ENCODE measurements at places on chromosomes 7 and 10.

DNA sequence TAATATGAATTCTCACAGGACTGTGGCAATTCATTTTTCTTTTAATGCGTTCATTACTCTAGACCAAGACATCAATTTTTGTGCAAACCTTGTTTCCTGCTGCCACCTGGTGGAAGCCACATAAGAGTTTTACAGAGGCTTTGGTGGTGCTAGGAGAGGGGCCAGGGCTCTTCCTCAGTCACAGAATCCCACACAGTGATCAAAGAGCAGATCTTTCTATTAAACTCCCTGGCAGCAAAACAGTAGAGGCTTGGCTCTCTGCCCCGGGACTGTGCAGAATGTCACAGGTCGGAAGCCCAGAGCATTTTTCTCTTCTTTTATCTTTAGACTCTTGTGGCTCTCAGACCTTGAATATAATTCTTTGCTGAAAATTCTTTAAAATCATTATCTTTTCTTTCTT is 506.4 kb upstream of the C7orf33 start:
- DNase-seq = peak; percentile 34

- no peak for DNase-seq
These were observed 320.4 kb downstream of the RNLS start for GRCh38 chr10:88262591-88263234.

DNA sequence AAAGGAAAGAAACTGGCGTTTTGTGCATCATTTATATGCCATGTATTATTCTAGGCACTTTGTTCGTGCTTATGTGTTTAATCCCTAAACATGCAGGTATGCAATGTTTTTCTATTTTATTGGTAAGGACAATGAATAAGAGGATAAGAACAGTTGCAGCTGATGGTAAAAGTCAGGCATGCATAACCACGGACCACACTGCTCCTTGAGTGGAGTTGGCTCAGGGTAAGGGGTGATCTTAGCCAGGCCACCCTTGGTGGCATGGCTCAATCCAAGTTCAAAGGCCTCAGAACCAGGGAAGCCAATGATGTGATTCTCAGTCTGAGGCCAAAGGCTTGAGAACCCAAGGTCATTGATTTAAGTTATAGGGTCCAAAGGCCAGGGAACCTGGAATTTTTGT is 1068.1 kb downstream of the NRG3 start:
- no peak for DNase-seq

DNA sequence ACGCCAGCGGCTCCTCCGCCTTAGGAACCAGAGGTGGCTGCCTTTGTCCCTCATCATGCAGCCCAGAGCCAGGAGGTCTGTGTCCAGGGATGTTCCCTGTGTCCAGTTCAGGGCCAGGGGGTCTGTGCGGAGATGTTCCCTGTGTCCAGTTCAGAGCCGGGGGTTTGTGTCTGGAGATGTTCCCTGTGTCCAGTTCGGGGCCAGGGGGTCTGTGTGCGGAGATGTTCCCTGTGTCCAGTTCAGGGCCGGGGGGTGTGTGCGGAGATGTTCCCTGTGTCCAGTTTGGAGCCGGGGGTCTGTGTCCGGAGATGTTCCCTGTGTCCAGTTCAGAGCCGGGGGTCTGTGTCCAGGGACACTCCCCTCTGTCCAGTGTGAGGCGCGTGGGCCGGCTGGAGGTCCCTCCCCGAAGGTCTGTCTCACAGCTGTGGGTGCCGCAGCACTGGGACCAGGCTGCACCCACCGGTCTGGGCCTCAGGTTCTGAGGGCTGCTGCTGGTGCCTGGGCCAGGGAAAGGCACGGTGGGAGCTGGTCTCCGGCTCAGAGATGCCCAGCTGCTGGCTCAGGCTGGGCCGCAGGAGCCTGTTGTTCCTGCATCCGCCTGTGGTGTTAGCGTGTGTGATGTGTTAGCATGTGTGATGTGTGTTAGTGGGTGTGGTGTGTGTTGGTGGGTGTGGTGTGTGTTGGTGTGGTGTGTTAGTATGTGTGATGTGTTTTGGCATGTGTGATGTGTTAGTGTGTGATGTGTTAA is 67.9 kb upstream of the CFAP46 start:
- DNase-seq = no peak

- no peak for DNase-seq
These were observed 110.3 kb downstream of the SEC23IP start for GRCh38 chr10:120002785-120003184.

- no peak for DNase-seq
These were observed 35.7 kb downstream of the P4HA1 start for GRCh38 chr10:73060738-73061635.

DNA sequence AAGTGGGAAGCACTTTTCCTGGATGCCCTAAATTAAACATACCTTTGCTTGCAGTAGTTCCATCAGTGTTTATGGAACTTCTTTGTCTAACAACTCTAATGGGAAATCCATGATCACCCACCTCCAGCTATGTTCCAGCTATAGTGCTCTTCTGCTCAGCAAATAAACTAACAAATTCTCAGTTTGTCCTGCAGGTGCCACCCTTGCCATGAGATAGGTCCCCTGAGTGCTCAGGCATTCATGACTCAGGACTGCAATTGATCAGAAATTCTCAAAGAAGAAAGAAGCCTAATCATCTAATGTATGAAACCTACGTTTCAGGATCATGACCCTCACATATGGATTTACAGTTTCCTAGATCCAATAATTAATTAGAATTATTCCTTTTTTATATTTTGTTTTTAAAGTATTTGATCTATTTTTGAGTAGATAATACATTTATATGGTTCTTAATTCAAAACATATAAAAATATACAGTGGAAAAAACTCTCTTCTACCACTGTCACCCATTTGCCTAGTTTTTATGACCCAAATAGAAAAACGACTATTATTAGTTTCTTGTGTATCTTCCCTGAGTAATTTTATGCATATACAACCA is 48.7 kb upstream of the DYNC1I1 start:
- no peak for DNase-seq

DNA sequence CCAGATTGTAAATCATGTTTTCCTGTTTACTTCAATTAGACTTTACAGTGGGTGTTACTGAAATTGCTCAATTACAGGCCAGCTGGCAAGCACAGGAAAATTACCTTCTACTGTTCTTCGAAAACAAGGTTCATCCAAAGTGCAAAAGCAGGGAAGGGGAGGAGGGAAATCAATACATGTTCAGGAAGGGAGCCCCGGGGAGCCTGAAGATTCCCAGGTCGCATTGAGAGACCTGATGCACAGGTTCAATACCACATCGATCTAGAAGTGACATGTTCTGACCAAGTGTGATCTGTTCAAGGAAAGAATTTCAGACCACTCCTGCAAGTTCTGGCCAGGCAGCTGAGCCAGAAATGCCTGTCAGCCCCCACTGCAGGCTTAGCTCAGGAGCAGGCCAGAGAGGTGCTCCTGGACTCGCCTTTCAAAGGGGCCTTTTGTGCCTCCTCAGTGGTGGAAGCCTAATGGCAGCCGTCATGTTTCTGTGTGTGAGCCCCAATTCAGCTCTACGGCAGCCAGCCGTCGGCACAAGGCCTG is 35.9 kb downstream of the FAM53B start:
- peak; percentile 63 for DNase-seq

DNA sequence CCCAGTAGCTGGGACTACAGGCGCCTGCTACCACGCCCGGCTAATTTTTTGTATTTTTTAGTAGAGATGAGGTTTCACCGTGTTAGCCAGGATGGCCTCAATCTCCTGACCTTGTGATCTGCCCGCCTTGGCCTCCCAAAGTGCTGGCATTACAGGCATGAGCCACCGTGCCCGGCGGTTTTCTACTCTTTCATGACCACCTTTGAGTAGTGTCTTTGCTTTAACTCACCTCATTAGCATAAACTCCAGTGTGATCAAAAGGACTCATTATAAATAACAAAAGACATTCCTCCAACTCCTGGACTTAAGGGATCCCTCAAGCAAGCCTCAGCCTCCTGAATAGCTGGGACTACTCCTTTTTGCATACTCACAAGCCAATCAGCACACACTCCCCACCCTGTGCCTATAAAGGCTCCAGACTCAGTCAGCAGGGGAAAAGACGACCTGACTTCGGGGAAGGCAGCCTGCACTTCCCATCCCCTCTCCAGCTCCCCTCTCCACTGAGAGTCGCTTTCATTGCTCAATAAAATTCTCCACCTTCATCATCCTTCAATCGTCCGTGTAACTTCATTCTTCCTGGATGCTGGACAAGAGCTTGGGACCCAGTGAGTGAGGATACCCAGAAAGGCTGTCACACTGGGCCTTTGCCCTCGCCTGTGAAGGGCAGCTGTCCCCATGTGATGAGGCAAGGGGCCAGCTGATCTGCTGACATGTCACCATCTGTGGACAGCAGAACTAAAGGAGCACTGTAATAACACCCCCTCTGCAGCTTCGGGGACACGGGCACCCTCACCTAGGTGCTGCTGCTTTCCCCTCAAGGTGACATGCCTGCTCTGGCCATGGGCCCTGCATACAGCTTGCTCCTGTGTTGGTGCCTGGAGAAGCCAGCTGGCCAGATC is 35.0 kb upstream of the EIF4H start:
- DNase-seq = no peak

- DNase-seq = no peak
These were observed 85.1 kb downstream of the SNX13 start for GRCh38 chr7:17855202-17855601.

- no peak for DNase-seq
These were observed 3.1 kb downstream of the VAX1 start for GRCh38 chr10:117135026-117135372.

DNA sequence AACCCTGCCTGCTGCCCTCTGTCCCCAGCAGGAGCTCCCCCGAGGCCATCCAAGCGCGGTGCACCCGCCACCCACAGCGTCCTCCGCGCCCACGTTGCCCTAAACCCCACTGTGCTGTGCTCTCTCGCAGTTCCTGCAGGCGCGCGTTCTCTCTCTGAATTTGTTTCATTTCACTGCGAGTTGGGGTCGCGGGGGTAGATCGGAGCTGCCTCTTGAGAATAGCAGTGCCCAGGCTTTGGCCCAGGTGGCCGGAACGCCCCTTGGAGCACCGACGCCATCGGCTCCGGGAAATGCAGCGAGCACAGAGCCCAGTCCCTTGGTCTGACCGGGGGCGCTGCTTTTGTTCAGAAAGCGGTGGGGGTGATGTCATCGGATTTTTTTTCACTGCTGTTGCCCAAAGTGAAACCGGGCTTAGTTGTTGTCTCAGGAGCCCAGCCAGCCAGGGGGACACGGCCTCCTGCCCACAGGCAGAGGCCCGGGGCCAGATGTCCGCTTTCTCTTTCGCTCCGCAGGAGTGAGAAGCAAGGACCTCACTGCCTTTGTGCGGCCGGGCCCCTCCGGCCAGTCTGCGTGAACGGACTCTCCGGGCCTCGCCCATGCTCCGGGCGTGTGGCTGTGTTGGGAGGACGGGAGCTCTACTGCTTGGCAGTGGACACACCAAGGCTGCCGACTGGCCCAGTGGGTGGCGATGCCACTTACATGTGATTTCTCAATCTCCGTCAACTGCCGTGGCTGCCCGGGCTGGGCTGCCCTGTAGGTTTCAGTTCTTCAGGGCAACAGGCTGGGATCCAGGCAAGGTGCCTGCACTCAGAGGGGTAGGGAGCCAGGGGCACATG is 43.1 kb downstream of the FOXK1 start:
- no peak for DNase-seq

- no peak for DNase-seq
These were observed 52.3 kb upstream of the TRIM24 start for GRCh38 chr7:138407792-138408191.

GRCh38 chr10:126904818-126905701 is at the start of gene DOCK1:
Gene DOCK1, plus strand, starts transcription at chr10:126905428. Its CDS starts 90 bp downstream, at chr10:126905518.
- no peak for DNase-seq

GRCh38 chr10:122551450-122551849 is 9.1 kb upstream of the DMBT1 start:
- DNase-seq = no peak

DNA sequence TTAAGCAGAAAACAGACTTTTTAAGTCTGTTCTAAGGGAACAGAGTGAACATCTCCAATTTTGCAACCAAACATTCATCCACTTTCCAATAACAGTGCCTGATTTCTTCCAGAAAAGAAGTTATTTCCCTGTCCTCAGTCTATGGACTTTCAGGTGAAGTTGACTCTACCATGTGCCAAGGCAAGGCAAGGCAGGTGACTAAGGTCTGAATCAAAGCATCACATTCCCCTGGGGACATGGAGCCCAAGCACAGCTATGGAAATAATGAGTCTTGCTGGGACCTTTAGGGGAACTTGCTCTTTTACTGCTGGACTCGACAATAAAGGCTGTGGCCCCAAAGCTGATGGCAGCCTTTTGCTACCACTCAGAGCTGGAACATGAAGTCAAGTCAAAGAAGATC is 182.2 kb downstream of the FGFR2 start:
- no peak for DNase-seq

DNA sequence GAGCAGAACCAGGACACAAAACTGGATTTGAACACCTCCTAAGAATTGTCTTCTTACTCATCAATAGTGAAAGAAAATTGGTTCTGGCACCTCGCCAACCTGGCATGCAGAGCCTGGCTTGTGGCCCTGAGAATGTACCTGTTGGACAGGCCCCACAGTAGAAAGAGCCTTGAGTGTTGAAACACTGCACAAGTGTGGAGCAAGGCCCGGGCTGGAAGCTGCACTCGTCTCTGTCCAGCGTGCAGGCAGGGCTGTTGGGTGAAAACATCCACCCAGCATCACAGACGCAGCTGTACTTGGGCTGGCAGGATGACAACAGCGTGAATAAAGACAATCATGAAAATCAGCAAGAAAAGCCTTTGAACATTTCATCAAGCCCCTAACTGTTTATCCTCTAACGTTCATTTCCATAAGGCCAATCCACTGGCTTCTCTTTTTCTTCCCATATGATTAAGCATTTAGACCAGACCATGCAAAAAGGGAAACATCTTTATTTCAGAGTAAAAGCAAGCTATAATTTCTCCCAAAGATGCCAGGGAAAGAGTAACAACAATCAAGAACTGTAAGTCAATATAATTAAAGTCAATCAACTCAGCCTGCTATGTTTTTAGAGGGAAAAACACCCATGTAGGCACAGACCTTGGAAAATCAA is 15.6 kb downstream of the CUBN start:
- no peak for DNase-seq

- DNase-seq = no peak
These were observed 4.5 kb downstream of the CAMK2B start for GRCh38 chr7:44320794-44321371.

- no peak for DNase-seq
These were observed 88.9 kb upstream of the MKX start for GRCh38 chr10:27834476-27834875.

- no peak for DNase-seq
These were observed 52.5 kb upstream of the BMPER start for GRCh38 chr7:33852838-33853237.

GRCh38 chr10:128047991-128048818 is 78.0 kb downstream of the MKI67 start:
- DNase-seq = no peak

DNA sequence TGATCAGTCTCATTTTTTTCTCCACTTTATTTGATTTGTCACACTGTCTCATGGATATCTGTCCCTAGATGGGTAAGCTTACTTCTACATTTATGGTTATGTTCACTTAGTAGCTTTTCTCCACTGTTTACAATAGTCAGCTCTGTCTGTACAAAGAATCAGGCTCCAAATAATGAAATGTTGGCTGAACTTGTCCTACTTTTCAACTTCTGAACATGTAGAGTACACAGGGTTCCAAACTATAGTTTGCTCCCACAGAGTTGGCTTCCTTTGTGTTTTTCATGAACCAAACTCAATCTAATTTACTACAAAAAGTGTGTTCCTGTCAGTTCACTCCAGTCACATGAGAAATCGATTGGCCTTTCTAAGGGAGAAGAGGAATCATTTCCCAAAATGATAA is 175.0 kb downstream of the CCDC71L start:
- DNase-seq = no peak

- peak; percentile 12 for DNase-seq
These were observed 158.6 kb upstream of the INSYN2A start for GRCh38 chr10:127354992-127355391.

Data from NCI-H1436 treated with DMSO at 0.1 percent for 48 hours (cell line).